ENCODE measurements at places on chromosomes 6 and 20. TPM values are rescaled to one million over a fixed set of nuclear protein-coding genes. Genes with fewer than 3 reads are reported as not detected.

- H3K27ac ChIP-seq: no peak overlapping the region
- no peaks in the 10 kb centered on the region for H3K36me3 ChIP-seq
- no peaks in the 10 kb centered on the region for H3K27me3 ChIP-seq
These were observed 37.3 kb upstream of the BPIFA2 start for GRCh38 chr20:33130568-33131061.

DNA sequence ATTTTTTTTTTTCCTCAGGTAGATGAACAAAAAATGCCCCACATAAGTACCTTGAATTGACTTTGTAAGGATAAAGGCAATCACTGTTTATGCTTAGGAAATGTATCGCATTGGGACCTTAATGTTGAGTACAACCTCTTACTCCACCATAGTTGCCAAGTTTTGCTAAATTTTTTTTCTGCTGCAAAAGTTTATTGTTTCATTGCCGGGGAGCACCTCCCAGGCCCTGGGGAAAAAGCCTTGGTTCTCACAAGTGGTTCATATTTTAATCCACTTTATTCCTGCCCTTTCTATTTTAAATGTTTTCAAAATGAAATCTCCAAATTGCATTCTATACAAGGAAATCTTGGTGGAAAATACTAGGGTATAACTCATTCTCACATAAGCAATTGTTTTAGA lies 52.3 kb upstream of the UTRN start:
- no peak overlapping the region for H3K27ac ChIP-seq
- H3K27me3 ChIP-seq: no peaks in the 10 kb centered on the region
- H3K4me1 ChIP-seq: no peaks in the 10 kb centered on the region
- H3K4me3 ChIP-seq: no peak overlapping the region

The SLC35D3 gene
- not detected for total RNA-seq

DNA sequence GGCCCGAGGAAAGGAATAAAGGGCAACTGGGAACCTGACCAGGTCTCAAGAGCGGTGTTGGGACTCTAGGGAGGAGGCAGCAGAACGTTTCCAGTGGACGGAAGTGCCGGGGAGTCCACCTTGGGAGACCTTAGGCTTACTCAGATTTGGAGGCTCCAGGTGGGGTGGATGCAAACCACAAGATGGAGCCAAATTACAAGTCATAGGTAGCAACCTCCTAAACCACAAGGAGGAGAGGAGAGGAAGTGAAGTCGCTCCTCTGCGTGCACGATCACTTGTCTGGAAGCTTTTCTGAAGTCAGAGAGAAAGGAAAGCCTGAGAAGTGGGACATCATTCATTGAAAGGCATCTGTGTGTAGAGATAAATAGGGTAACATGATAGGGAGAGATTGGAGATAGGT lies 9.3 kb downstream of the HLA-DOA start:
- no peak overlapping the region for H3K27ac ChIP-seq
- no peaks in the 10 kb centered on the region for H3K36me3 ChIP-seq
- H3K4me3 ChIP-seq: no peak overlapping the region
- H3K4me1 ChIP-seq: no peaks in the 10 kb centered on the region
- no peaks in the 10 kb centered on the region for H3K27me3 ChIP-seq
- DNase-seq: no peak

DNA sequence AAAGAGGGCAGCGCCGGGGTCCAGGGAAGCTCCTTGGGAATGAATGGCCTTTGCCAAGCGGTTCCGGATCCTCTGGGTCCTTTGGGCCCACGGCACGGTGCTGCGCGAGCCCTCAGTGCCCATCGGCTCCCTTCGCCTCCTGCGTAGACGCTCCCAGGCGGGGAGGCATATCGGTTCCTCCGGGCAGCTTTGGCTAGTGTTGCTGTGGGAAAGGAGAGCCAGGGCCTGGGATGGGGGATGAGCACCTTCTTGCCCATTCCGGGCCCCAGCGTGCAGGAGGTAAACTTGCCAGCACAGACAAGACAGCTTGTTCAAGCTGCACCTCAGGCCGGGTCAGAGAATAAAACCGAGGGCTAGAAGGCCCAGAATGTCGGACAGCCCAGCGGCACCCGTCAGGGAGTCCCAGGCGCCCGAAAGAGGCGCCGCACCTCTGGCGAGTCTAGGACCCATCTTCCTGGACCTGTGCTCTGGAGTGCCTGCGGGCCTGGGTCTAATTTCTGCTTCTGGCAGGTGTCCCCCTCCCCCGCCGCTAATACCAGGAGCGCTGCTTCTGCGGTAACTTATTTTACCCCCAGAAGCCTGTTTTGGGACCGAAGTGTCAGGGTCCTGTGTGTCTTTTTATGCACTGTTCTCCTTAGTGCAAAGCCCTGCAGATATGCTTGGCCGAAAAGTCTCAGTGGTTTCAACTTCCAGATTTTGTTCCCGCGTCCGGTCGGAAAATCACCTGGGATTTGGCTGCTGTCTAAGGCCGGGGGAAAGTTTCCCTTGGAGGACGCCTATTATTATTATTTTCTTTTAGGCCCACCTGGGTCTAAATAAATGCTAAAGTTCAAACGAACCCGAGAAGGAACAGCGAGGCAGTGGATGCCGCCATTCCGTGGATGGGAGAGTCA lies 1.7 kb upstream of the TFAP2C start:
- peaks cover 67% of the 10 kb centered on the region for H3K27me3 ChIP-seq
- DNase-seq: no peak
- H3K36me3 ChIP-seq: no peaks in the 10 kb centered on the region
- no peak overlapping the region for H3K4me3 ChIP-seq
- peaks cover 7% of the 10 kb centered on the region for H3K4me1 ChIP-seq

GRCh38 chr6:136235233-136235564 lies 14.9 kb downstream of the MTFR2 start:
- H3K4me3 ChIP-seq: no peak overlapping the region
- H3K27ac ChIP-seq: no peak overlapping the region
- H3K4me1 ChIP-seq: no peaks in the 10 kb centered on the region
- no peaks in the 10 kb centered on the region for H3K27me3 ChIP-seq
- DNase-seq: no peak

The SIRPD gene
- not detected for total RNA-seq

GRCh38 chr6:82204020-82204419 lies 43.5 kb downstream of the IBTK start:
- no peaks in the 10 kb centered on the region for H3K4me1 ChIP-seq
- no peak overlapping the region for H3K27ac ChIP-seq
- H3K36me3 ChIP-seq: peaks cover 42% of the 10 kb centered on the region
- no peak for DNase-seq

DNA sequence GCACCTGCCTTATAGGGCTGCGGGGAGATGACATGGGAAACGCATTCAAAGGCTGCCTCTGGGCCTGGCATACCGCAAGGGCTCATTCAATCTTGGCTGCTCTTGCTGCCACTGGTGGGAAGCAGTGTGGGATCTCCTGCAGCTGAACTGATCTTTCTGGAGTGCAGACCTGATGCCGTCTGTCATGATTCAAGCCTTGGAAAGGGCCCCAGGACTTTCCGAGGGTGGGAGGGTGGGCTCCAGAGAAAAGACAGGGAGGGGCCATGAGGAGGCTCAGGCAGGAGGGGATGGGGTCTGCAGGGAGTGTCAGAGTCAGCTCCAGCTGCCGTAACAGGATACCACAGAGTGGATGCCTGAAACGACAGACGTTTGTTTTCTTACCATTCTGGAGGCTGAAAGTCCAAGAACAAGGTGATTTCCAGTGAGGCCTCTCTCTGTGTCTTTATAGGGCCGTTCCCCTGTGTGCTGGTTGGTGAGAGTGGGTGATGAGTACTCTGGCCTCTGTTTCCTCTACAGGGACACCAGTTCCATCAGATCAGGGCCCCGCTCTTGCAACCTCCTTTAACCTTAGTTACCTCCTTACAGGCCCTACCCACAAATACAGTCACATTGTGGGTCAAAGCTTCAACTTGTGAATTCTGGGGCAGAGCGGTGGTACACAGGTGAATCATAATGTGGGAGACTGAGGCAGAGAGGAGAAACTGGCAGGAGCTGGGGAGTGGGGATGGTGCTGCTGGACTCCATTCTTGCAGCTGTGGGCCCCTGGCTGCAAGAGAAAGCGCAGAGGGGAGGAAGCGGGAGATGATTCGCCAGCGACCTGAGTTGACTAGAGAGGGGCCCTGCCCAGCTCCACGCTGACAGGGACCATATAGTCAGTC lies 148.4 kb downstream of the SYCP2 start:
- DNase-seq: no peak
- no peak overlapping the region for H3K27ac ChIP-seq
- H3K4me3 ChIP-seq: no peak overlapping the region

- peaks cover 29% of the 10 kb centered on the region for H3K36me3 ChIP-seq
- H3K4me3 ChIP-seq: no peak overlapping the region
- no peak overlapping the region for H3K27ac ChIP-seq
- peaks cover 35% of the 10 kb centered on the region for H3K4me1 ChIP-seq
- DNase-seq: no peak
- no peaks in the 10 kb centered on the region for H3K27me3 ChIP-seq
These were observed 165.4 kb downstream of the DST start for GRCh38 chr6:56477241-56477640.
